ENCODE measurements at places on chromosomes 2 and 18.
A peak's percentile ranks its signal among the peaks of the same experiment; 100 is the strongest.

GRCh38 chr18:28044036-28044435 is 132.9 kb downstream of the CDH2 start:
- no peak for DNase-seq

DNA sequence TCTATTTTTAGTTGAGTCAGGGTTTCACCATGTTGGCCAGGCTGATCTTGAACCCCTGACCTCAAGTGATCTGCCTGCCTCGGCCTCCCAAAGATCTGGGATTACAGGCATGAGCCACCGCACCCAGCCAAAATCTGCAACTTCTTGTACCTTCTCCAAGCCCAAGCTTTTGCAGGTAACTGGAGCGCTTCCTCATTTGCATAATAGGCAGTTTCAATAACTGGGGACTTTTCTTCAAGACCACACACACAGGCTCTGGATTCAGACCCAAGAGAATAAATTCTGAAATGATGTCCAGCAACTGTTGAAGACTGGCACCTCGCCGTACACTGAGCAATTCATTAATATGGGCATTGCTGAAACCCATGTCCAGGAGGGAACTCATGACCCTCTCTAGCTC is 2.8 kb downstream of the MTERF4 start:
- DNase-seq: no peak

DNA sequence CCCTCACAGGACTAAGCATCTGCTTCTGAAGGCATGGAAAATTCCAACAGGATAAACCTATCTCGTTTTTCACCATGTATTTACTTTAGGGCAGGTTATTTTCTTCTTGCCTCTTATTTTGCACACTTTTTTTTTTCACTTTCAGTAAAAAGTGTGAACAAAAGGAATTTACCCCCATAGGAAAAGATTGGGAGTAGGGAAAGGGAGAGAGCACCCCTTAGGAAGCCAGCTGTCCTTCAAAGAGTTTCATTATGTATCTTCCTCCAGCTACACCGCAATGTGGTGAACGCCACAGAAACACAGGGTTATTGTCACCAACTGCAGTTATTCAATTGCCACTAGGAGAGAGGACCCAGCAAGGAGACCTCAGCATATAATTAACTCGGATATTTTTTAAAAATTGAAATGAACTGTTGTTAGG is 286.2 kb upstream of the VRK2 start:
- DNase-seq: peak; percentile 23

DNA sequence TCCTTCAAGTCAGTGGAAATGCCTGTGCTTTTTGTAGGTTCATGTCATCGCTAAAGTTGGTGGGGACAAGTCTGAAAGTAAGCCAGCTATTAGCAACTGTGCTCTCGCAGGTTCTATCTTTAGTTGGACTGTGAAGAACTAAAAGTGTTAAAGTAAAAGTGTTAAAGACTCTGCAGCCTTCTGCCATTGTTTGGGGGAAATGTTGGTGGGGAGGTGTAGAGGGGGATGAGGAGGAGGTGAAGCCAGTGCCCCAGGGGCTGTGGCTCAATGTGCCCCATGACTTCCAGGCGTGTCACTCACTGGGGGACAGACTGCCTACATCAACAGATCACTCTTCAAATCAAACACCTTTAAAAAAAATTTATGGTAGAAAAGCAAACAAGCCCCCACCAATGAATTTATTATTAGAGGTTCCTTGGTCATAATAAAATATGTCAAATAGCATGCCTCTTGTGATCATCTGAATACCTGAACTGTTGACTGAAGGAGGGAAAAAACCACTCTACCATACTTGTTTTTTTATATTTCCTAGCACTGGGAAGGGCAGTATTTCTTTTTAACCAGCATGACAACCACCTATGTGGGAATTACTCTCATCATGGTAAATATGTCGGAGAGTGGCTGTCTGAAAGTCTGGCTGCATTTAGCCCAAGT is 19.3 kb downstream of the TGFA start:
- DNase-seq: no peak

DNA sequence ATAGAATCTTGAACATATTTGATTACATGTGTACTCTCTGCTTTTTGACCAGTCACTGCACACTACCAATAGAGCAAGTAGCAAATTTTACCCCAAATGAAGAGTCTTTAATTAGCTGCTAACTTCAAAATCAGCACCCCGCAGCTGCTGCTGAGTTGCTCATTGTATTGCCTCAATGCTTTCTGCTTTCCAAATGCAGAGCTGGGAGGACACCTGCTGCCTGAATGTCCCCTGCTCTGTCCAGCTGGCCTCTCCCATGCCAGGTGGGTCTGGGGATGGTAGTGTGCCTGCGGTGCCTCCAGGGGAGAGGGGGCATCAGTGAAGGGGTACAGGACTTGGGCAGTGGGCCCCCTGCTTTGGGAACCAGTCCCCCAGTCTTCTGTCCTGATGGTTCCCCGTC is 184.8 kb downstream of the PRKCE start:
- no peak for DNase-seq

Data from GM18507 (cell line).